CD4-positive, alpha-beta T cell treated with Interleukin-21 for 1 hour (primary cell): ENCODE measurements at places on chromosomes 1 and 21.

GRCh38 chr1:52238887-52239707 is 97.2 kb downstream of the ZFYVE9 start:
- DNase-seq: no peak

DNA sequence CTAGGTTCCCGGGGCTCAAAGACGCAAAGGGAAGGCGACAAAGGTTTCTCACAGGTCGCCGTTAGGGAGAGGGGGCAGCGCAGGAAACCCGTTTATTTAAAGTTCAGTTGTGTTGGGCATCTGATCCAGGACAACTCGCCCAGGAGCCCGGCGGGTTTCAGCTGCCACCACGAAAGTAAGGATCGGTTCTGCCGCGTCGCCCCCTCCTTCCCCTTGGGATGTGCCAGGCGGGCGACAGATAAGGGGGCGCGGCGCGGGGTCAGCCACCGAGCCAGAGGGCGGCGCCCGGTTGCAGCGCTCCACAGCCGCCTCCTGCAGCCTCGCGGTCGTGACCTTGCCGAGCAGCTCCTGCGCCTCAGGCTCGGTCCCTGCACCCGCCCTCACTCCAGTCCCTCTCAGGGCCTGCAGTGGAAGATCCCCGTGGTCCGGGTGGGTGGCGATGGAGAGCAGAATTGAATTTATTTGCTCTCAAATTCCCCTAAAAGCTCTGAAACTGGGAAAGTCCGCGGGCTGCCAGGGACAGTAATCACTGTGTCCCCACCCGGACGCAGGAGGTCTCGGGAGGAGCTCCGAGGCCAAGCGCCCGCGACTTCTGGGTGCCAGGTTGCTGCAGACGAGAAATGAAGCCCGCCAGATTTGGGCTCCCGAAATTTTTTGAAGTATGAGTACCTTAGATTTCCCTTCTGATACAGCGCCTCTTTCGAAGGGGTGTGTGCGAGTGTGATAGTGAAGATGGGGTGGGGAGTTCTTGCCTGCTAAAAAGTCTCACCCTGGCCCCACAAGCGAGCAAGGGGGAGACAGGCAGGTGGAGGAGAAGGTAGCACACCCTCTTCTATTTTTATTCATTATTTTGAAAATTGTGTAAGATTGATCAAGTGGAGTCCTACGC is 28.4 kb upstream of the NFIA start:
- DNase-seq: no peak

GRCh38 chr1:113140588-113141446 is 67.8 kb downstream of the LRIG2 start:
- DNase-seq: peak; percentile 60

DNA sequence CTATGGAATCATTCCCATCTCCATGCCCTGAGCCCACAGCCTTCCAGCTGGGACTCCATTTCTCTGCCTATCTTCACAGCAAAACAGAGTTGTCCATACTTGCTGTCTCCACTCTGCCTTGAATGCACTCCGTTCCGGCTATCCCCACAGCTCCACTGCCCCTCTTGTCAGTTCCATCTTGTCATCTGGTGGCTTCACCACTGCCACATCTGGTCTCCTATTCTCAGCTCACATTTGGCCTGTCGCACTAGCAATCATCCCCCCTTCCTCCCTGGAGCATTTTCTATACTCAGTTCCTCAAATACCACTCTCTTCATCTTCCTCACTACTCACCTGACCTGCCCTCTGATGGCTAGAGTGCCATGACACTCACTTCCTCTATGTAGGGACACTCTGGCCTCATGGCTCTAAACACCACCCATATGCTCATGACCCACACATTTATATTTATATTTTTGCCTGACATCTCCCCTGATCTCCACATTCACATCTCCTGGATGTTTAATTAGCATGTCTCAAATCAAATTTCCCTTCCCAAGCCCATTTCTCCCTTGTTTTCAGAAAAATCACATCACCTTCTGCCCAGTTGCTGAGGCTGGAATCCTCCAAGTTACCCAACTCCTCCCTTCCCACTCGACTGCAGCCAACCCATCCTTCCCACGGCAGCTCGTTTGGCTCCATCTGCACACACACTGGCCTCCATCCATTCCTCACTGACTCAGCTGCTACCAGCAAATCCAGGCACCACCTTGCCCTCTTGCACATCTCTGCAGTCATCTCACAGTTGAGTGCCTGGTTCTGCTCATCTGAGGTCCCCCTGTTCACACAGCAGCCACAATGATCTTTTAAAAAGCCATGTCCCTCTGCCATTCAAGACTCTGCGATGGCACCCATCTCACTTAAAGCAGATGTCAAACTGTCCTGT is 6.1 kb downstream of the ZNF692 start:
- no peak for DNase-seq

- DNase-seq: no peak
These were observed 12.9 kb downstream of the PABPC4 start for GRCh38 chr1:39563669-39564068.

DNA sequence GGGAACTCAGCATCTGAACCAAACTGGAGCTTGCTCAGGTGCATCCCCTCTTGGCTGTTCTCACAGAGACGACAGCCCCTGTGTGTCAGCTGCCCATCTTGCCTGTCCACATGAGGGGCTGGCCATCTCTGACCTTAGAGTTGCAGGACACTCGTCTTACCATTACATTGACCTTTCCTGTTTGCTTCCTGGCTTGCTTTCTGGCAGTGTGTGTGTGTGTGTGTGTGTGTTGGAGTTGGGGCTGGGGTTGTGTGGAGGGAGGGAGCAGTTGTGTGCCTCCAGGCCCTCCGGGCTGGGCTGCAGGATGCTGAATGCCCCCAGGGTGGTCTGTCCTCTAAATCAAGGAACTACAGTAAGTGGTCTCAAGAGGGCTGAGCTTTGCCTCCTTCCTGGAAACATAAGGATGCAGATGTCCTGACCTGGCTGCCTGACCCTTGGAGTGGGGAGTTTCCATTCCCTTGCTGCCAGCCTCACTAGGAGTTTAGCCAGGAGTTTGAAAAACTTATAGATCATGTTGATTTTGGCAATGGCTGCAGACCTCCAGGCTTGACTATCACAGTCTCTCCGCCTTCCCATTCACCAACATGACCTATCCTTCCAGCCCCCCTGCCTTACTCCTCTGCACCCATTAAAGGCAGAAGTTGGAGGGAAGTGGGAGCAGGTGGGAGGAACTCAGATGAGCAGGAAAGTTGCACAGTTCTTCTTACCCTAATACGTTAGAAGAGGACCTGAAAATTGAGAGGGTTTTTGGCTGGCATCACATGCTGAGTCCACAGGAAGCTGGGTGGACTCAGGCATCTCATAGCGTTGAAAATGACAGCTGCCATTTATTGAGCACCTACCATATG is 19.0 kb downstream of the RASSF5 start:
- DNase-seq: no peak

GRCh38 chr1:56327195-56327594 is 252.2 kb downstream of the PLPP3 start:
- no peak for DNase-seq

DNA sequence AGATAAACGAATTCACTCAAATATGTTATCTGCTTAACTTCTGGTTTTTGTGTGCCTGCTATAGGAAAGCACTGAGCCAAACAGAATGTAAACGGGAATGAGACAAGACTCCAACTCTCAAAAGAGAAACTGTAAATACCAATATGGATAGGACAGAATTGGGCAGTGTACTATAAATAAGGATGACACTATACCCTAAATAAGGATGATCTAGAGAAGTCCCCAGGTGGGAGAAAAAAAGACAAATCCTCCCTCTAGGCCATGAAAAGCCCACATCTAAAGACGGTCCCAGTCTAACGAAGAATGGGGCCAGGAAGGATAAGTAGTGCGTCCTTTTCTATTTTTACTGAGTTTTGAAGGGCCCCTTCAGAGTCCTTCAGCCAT is 1.5 kb upstream of the GABPB2 start:
- no peak for DNase-seq

GRCh38 chr1:151898519-151898991 is 10.8 kb downstream of the THEM4 start:
- DNase-seq: peak; percentile 76

DNA sequence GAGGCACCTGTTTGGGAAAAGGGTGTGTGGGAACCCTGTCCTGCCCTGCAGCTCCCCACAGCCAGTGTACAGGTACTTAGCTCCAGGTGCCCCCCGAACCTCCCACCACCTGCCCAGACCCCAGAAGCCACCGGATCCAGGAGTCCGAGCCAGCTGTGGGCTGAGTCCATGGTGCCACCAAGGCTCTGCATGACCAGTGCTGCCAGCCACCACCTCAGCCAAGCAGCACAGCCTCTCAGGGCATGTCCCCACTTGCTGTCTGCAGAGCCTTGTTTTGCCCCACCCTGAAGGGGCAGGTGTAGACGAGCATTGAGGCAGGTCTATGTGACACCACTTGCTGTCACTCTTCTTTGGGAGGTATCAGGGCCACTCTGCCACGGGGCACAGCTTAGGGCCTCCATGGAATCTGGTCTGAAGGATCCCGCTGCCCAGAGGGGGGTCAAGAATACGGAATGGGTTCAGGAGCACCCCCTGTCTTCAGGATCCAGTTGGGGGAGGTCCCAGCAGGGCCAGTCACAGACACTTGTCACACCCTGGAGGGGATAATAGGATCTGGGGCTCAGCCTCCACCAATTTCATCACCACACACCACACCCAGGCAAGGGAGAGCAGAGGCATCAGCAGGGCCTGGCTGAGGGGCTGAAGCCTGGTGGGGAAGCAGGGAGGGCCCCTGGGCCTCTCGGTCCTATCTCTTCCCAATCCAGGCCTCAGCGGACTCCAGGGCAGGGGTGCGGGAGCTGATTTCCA is 27.7 kb downstream of the ARHGEF19 start:
- DNase-seq: no peak

GRCh38 chr1:37250371-37250770 is 216.1 kb upstream of the GRIK3 start:
- DNase-seq: no peak

DNA sequence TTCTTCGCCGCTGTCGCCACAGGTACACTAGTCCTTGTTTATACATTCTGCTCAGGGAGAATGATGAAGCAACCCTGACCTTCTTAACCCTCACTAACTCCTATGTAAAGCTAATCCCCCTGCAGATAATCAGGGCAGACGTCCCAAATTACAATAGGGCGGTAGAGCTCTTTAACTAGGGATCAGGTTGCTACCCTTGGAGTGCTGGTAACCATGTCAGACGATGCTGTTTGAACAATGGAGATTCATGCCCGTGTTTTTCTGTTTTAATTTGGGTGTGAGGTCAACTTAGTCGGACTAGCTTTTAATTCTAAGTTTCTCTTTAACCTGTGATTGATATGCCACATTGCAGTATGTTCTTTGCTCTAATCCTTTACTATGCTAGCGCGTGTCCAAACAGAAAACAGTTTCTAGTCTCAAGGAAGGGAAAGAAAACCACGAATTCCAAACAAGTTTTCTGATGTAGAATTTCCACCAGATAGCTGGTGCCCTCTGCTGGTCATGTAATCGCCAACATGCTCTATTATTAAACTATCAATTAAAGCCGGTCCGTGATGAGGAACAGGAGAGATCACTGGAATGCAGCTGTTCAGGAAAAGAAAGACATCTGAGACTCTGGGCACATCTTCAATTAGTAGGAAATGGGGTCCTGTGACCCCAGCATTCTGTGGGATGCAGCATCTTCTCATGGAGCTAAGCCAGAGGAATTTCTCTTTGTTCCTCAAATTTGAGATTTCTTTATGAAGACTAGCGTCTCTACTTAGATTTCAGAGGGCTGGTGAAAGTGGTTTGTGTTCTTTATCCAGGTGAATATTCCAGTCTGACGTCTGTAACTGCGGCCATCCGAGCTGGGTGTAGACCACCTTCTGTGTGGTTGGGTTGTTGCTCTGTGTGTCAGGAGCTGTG is 18.3 kb upstream of the VAMP3 start:
- peak; percentile 61 for DNase-seq

GRCh38 chr1:3772715-3773571 is at the start of gene SMIM1:
Gene SMIM1 (plus strand): TSS chr1:3772749. CDS start chr1:3775374, 2,625 bp downstream.
- DNase-seq: no peak

GRCh38 chr1:39928809-39929587 is 25.9 kb upstream of the MFSD2A start:
- DNase-seq: no peak

- DNase-seq: peak; percentile 55
These were observed 10.2 kb downstream of the EEIG2 start for GRCh38 chr1:108570128-108570527.

DNA sequence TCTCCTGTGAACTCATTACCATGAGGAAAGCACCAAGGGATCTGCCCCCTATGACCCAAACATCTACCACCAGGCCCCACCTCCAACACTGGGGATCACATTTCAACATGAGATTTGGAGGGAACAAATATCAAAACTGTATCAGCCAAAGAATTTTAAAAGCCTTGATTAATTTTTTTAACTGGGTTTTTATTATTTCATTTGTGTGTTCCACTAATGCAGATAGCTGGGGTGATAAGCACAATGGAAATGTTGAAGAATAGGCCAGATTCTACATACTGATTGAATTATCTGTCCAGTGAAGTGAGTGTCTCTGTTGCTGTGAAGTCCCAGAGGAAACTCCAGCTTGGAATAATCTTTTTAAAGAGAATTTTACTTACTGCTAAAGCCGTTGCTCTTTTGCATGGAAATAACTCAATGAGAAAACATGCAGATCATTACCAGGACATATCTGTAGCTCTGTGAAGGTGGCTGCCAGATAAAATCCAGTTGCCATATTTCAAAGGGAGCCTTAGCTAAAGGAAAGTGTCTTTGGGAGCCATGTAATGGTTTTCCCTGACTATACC is 44.4 kb upstream of the DHCR24 start:
- DNase-seq: no peak

DNA sequence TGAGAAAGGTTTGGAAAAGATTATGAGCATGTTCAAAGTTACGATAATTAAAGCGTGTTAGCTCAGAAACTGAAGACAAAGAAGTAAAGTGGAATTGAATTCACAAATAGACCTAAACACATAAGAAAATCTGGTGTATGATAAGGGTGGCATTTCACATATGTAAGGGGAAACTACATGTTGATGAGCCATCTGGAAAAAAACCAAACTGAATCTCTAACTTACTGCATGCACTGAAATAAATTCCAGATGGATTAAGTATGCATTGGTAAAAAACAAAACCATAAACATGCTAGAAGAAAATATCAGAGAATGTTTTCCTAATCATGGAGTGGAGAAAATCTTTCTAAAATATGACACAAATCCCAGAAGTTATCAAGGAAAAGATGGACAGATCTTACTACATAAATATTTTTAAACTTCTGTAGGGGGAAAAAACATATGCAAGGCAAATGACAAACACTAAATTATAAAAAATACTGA is 34.0 kb upstream of the CTPS1 start:
- no peak for DNase-seq

GRCh38 chr1:77824079-77824478 is 44.6 kb downstream of the MIGA1 start:
- DNase-seq: no peak

- no peak for DNase-seq
These were observed 71.4 kb downstream of the KIF26B start for GRCh38 chr1:245226203-245226499.

DNA sequence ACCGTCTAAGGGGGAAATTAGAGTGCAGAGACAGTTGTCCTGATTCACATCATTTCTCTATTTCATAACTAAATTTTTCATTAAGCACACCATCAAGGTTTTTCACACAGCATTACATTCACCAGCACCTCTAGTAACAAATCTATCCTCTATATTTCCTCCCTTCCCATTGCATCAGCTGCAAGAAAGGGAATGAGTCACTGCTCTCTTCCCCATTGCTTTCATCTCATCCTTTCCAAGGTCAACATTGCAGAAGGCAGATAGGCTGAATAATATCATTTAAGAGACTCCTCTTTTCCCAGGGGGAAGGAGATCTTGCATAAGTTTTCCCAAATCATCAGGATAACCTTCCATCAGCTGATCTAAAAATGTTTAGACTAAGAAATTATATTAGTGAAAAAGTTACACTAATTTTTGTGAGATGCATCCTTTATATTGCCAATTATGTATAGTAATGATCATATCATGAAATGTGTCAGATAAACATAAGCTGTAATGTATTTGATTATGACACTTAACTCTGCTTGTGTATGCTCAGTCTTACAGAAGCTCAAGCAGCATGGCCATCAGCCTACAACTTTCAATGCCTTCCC is 4.3 kb downstream of the INTS7 start:
- no peak for DNase-seq
